ENCODE measurements at places on chromosomes 12 and 14.

DNA sequence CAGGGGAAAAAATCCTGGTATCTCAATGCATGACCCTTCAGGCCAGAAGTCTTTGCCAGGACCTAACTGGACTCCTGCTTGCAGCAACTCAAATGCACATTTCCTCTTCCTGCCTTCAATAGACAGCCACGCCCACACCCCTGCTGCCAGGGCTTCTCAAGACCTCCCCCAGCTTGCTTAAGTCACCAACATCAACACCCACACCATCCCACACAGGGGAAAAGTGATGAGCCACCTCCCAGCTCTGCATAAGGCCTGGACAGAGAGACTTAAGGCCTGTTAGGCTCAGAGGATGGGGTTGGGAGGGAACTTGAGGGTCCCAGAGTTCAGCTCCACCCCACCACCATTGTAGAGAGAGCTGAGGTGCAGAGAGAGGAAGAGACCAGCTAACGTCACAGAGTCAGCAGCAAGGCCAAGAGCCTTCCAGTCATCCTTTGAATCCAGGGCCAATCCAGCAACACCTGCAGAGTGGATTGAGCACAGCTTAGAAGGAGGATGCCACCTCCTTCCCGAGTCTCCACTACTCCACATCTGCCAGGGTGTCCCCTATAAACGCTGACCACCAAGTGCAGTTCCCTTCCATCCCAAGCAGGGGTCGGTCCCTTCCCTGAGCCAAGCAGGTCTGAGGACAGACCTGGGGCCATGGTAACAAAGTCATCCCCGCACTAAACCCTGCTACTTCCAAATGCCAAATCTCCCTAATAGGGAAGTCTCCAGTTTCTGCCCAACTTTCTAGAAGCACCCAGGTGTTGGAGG lies 50.0 kb downstream of the KDM2B start:
- H3K36me3 ChIP-seq: peaks cover 29% of the 10 kb centered on the region
- no peak overlapping the region for H3K4me3 ChIP-seq
- H3K4me1 ChIP-seq: peaks cover 5% of the 10 kb centered on the region
- DNase-seq: no peak
- no peak overlapping the region for H3K27ac ChIP-seq
- H3K27me3 ChIP-seq: no peaks in the 10 kb centered on the region

DNA sequence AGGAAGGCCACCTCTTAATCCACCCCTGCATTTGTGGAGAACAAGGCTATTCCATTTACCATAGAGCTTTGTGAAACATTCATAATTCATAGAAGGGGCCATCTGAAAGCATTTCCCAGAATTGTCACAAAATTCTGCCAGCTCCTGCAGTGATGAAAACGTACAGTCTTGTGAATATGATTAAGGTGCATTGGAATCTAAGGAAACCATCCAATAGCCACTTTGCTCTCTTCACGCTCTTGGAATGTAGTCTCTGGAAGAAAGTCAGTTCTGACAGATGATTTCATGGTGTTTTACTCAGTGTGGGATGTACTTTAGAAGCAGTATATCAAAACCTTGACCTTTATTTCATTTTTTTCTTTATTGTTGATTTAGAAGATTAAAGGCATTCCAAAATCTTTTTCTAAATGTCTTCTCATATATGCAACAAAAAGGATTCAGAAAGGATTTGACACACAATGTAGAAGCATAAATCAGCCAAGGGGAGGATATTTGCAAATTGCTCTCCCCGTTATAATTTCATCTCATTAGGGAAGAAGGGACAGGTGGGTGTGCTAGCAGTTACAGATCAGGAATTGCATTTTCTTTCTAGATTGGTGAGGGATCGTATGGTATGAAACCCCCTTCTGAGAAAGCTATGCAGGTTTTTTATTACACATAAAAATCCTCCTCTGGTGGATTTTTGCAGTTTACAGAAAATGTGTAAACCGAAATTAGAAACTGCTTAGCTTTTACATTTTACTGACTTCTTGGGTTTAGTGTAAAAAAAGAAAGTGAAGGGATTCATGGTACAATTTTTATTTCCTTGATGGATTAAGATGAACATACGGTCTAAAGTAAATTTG lies 390.2 kb downstream of the LRIG3 start:
- H3K27ac ChIP-seq: no peak overlapping the region
- no peak overlapping the region for H3K4me3 ChIP-seq
- no peak for DNase-seq
- no peaks in the 10 kb centered on the region for H3K4me1 ChIP-seq
- no peaks in the 10 kb centered on the region for H3K27me3 ChIP-seq

- H3K27ac ChIP-seq: peak overlapping the region; percentile 37
- no peak for DNase-seq
- H3K27me3 ChIP-seq: no peaks in the 10 kb centered on the region
Observed at GRCh38 chr12:57832966-57833365, 13.6 kb downstream of the CTDSP2 start.

- H3K36me3 ChIP-seq: no peaks in the 10 kb centered on the region
- no peak overlapping the region for H3K27ac ChIP-seq
- peak overlapping the region; percentile 55 for H3K4me3 ChIP-seq
- H3K27me3 ChIP-seq: no peaks in the 10 kb centered on the region
- DNase-seq: no peak
Observed at GRCh38 chr12:96401076-96401871, 1.0 kb upstream of the CDK17 start.

DNA sequence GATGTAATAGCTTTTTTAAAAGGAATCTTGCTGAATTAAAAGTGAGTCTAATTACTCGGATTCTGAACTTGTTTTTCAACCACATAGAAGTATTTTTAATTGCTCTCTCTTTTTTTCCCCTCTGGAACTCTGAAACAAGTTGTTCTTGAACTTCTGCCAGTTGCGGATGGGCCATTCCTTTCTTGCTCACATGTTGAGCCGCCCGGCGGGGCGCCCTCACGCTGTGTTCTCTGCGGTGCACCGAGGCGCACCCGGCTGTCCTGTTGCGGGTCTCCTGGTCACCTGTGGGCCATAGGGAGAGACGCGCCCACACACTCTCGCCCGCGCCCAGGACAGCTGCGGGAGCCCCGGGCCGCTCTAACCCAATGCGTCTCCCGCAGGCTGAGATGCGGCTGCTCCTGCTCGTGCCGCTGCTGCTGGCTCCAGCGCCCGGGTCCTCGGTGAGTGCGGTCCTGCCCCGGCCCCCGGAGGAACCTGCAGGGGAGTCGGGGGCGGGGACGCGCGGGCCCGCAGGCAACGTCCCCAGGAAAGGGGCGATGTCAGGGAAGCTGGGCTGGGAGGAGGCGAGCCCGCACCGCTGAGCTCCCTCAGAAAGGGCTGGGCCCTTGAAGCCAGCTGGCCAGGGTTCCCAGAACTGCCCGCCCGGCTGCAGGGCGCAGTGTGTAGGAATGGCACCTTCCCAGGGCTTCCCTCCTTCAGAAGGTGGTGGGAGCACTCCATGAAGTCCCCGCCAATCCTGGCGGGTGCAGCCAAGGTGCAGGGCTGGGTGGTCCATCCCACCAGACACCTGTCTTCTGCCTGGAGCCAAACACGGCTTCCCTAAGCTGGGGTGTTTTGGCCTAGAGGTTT lies 2.3 kb downstream of the PAPLN start:
- H3K36me3 ChIP-seq: 0 out of 2 replicates have a peak, but pooled peaks cover 3% of the 10 kb centered on the region
- DNase-seq: no peak
- peak overlapping the region; percentile 29 for H3K4me3 ChIP-seq
- peaks cover 3% of the 10 kb centered on the region for H3K4me1 ChIP-seq
- no peak overlapping the region for H3K27ac ChIP-seq

- H3K27ac ChIP-seq: no peak overlapping the region
- DNase-seq: no peak
- H3K27me3 ChIP-seq: no peaks in the 10 kb centered on the region
- H3K4me3 ChIP-seq: no peak overlapping the region
- H3K4me1 ChIP-seq: peaks cover 5% of the 10 kb centered on the region
Observed at GRCh38 chr14:80390906-80391305, 179.6 kb upstream of the DIO2 start.

- no peak overlapping the region for H3K27ac ChIP-seq
- no peaks in the 10 kb centered on the region for H3K36me3 ChIP-seq
- no peak overlapping the region for H3K4me3 ChIP-seq
- no peak for DNase-seq
Observed at GRCh38 chr12:109961612-109962011, 34.6 kb downstream of the GIT2 start.

DNA sequence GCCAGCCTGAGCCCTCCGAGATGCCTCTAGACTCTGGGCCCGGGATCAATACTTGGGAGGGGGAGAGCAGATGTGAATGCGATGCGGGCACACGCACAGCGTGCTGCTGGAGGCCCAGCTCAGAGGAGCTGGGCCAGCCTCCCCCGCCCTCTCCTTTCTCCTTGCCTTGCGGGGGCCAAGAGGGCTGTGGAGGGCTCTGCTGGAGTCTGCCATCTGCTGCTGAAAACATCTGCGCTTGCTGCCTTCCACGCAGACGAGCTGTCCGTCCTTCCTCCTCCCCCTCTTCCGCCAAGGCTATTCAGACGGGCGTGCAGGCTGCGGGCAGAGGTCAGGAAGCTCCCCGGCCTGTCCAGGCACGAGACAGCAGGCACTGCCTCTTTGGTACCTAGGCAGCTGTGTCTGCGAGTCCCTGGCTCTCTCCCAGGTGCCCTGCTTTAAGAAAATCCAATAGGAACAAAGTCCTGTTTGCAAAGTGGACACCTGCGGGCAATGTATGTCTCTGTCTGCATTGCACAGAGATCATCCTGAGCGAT lies 75.2 kb downstream of the SPRING1 start:
- no peak overlapping the region for H3K27ac ChIP-seq
- H3K36me3 ChIP-seq: no peaks in the 10 kb centered on the region
- peaks cover 8% of the 10 kb centered on the region for H3K4me1 ChIP-seq
- DNase-seq: no peak

GRCh38 chr14:91149462-91149861 lies 35.6 kb downstream of the DGLUCY start:
- no peaks in the 10 kb centered on the region for H3K36me3 ChIP-seq
- no peak overlapping the region for H3K27ac ChIP-seq
- H3K27me3 ChIP-seq: no peaks in the 10 kb centered on the region

- no peak overlapping the region for H3K27ac ChIP-seq
- H3K4me3 ChIP-seq: no peak overlapping the region
- DNase-seq: no peak
- H3K4me1 ChIP-seq: no peaks in the 10 kb centered on the region
- H3K36me3 ChIP-seq: no peaks in the 10 kb centered on the region
Observed at GRCh38 chr12:54227376-54227775, 38.6 kb upstream of the SMUG1 start.
